GM12864 (cell line): ENCODE measurements at places on chromosomes 11 and 22.

DNA sequence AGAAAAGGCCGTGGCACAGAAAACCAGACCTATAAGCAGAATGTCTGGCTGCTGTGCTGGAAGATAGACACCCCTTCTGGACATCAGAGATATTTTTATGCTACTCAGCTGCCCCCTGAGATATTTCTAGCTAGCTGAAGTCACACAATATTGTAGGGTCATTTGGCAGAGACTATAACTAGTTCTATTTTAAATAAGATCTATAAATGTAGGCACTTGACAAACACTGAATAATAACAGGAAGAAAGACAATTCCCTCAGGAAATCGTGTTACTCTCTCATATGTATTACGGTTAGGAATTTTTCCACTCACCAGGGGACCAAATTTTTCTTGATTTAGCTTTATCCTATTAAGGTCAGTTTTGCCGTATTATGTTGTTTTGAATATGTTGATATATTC, 845.4 kb downstream of the OPCML start:
- no peak for DNase-seq

DNA sequence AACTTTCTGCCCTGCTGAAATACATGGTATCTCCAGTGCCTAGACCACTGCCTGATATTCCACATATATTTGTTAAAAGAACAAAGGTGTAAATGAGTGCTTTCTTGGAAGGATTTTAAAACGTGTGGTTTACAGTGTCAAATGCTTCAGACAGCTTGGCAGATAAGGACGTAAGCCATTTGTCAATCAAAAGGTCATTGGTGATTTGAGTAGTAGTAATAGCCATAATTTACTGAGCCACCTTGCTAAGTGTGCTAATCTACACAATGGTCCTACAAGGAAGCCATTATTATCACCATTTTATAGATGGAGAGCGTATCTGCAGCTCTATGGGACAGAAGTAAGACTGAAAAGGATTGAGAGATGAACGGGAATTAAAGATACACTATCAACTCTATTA, 186.8 kb upstream of the MPPED2 start:
- no peak for DNase-seq

DNA sequence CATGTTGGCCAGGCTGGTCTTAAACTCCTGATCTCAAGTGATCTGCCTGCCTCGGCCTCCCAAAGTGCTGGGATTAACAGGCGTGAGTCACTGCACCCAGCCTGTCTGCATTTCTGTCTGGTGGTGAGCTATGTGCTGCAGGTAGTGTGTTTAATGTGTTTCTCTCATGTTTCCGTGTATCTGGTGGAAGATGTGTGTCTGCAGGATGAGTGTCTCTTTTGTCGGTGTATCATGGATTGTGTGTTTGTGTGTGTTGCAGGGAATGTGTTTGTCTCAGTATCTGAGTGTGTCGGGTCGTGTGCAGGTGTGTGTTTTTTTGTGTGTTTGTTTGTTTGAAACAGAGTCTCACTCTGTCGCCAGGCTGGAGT, 16.1 kb downstream of the SCARF2 start:
- no peak for DNase-seq

DNA sequence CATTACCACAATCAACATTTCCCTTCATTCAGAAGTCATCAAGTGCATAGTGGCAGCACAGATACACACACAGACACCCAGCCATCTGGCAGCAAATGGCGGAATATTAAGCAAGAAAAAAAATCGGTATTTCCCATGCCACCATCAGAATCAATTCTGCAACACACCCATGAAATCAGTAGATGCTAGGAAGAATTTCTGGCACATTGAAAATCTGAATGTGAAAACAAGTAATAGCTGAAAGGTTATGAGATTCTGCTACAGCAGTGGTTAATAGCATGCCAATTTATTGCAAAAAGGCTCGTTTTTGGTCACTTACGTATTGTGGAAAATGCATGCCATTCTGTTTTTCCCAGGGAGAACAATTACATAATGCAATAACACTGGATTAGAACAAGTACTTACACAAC, 91.1 kb downstream of the PICALM start:
- DNase-seq: no peak

DNA sequence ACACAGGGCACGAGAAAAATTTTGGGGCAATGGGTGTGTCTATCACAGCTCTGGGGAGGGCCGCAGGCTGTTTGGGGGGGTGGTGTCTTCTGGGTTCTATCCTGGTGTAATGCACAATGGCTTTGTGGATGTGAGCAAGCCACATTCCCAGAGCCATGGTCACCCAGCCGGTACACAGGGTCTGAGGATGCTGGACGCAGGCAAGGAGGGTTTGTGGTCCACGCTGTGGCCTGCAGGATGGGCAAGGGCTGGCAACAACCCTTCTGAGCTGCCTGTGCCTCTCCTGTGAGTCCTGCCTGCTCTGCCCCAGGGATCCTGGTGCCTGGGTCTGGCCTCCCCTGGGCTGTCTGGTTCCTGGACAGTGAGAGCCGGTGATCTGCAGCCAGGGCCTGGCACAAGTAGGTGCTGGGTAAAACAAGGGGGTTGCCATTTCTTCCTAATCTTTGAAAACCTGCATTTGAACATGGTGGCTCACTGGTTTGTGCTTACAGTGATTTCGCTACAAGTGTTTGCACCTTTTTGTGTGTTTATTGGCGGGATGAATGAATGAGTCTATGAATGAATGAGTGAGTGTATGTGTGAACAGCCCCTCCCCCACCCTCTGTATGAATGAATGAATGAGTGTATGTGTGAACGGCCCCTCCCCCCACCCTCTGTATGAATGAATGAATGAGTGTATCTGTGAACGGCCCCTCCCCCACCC, 4.4 kb upstream of the MRPL23 start:
- no peak for DNase-seq

DNA sequence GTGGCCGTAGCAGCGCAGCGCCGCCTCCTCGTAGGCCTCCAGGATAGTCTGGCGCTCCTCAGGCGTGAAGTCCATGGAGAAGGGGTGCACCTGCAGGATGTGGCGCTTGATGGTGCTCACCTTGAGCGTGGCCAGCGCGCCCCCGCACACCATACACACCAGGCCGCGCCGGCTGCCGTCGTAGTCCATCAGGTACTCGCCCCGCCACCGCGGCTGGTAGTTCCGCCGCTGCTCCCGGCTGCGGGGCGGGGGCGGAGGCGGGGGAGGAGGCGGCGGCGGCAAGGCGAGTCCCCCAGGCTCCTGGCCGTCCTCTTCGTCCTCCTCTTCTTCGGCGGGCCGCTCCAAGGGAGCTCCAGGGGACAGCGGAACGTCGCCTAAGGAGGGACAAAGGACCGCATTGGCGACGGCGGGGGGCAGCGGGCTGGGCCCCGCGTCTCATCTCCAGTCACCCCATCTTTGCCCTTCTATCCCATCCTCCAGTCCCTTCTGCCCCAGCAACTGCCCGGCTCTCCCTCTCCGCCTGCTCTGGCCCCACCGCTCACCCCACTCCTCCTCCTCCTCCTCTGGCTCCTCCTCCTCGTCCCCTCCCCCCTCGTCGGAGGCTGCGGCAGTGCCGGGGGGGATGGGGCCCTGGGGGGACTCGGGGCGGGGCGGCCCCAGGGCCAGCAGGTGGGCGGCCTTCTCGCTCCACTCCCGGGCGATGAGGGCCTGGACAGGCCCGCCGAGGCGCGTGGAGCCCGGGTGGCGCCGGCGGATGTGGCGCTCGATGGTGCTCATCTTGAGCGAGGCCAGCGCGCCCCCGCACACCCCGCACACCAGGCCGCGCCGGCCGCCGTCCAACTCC, 4.9 kb downstream of the ZFTA start:
- no peak for DNase-seq

DNA sequence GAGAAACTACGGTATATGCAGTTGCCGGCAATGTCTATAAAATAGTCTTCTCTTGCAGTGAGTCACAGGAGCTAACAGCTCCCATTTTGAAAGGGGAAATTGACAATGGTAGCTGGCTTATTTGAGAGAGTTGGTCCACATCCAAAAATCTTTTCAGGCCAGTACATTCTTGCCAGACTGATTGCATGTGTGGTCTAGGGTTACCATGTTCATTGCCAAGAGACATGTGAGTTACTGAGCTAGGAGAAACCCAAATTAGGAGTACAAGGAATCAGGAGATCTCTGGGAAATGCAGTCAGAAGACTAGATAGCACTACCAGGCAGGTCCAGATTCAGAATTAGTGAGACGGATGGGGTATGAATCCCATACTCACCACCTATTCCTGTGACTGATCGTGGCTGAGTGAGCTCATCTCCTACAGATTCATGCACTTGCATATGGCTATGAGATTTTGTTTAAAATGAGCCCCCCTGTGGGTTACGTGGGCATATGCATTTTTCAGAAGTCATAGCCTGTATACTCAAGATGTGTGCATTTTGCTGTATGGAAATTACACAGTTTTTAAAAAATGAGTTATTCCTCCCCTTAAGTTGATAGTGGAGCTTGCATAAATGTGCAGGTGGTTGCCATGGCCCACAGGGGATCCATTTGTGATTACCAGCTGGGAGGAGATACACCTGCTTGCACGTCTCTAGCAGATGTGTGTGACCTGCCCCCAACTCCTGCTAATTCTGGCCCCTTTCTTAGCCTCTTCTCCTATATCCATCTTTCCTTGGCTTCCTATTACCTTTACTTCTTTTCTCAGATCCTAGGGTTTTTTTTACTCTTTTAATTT, 102.7 kb downstream of the COMMD9 start:
- DNase-seq: no peak

DNA sequence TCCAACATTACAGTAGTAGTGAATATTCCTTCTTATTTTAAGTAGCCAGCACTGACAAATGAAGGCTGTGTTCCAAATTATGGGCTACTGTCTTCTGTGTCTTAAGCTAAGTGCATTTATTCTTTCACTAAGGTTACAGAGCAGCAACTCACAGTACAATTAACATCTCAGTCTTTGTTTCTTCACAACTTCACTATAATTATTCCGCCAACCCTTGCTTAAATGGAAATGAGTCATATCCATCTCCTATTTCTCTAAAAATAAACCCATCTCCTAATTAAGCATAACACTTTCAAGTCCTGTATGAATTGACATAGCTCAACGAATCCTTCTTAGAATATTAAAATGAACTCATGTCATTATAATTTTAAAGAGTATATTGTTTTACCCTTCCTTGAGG, 6.7 kb downstream of the ETS1 start:
- no peak for DNase-seq

- DNase-seq: no peak
Observed at GRCh38 chr11:24373516-24373915, 123.3 kb upstream of the LUZP2 start.

DNA sequence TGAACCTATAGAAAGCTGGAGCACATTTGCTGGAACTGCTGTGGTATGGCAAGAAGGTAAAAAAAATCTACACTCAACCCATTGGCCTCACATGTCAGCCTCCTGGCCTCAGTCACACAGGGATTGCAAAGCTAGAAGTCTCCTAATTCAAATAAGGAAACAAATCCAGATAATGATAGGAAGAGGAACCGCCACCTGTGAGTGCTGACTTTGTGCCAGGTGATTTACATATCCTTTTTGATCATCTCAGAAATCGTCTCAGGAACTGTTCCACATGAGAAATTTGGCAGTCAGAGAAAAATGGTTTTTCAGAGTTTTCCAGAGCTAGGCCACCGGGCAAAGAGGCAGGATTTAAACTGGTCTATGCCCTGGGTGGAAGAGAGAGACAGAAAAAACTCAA, 986 bp downstream of the NLRP10 start:
- DNase-seq: no peak

- no peak for DNase-seq
Observed at GRCh38 chr22:46563381-46564083, 26.1 kb upstream of the CELSR1 start.

GRCh38 chr22:19514831-19515565, 9.2 kb downstream of the CLDN5 start:
- no peak for DNase-seq

DNA sequence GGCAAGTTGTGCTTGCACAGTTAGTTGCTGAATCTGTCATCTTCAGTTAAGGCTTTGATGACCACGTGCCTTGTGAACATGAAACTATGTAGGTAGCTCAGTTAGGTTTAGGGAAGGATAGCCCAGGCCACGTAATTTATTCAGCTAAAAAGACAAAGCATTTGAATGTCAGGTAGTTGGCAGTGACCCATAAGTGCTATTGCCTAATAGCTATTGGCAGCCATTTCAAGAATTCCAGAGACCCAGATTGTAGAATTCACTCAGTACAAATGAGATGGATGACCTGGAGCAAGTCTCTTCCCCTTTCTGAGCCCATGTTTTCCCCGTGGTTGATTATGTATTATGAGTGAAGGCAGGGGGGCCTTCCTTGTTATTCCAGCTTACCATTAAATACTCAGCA, 265.3 kb upstream of the ANO5 start:
- DNase-seq: no peak

GRCh38 chr11:14144934-14145333, 182.4 kb downstream of the SPON1 start:
- no peak for DNase-seq

DNA sequence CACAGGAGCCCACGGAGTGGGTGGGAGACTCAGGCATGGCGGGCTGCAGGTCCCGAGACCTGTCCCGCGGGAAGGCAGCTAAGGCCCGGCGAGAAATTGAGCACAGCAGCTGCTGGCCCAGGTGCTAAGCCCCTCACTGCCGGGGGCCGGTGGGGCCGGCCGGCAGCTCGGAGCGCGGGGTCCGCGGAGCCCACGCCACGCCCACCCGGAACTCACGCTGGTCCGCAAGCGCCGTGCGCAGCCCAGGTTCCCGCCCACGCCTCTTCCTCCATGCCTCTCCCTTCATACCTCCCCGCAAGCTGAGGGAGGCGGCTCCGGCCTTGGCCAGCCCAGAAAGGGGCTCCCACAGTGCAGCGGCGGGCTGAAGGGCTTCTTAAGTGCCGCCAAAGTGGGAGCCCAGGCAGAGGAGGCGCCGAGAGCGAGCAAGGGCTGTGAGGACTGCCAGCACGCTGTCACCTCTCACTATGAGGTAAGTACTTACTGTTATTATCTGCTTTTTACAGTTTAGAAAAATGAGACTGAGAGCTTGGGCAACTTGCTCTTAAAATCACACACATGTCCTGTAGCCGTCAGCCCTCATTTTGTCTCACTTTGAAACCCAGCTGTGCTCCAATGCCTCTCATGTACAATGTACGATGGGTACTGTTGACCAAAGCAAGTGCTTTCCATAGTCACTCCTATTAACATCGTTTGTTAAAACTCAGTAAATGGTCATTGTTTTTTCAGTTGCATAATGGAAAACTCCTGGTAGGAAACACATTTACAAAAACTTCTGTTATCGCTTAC, 12.2 kb upstream of the OR10D3 start:
- no peak for DNase-seq

DNA sequence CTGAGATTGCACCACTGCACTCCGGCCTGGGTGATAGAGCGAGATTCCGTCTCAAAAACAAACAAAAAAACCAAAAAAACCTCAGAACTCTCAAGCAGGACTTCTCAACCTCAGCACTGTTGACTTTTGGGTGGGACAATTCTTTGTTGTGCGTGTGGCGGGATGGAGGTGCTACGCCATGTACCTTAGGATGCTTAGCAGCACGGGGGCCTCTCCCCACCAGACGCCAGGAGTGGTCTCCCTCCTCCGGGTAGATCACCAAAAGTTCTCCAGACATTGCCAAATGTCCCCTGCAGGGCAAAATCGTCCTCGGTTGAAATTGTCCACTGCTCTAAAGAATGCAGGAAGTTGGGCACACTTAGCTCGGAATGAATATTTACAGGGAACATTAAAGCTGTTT, 26.9 kb upstream of the ATXN10 start:
- no peak for DNase-seq
